Sciatic nerve (tissue), 2 donors: ENCODE measurements at places on chromosomes 3 and 15. TPM values are rescaled to one million over a fixed set of nuclear protein-coding genes. Genes with fewer than 3 reads are reported as not detected.

GRCh38 chr3:47950453-47951169 is 65.6 kb downstream of the MAP4 start:
- DNase-seq = no peak

DNA sequence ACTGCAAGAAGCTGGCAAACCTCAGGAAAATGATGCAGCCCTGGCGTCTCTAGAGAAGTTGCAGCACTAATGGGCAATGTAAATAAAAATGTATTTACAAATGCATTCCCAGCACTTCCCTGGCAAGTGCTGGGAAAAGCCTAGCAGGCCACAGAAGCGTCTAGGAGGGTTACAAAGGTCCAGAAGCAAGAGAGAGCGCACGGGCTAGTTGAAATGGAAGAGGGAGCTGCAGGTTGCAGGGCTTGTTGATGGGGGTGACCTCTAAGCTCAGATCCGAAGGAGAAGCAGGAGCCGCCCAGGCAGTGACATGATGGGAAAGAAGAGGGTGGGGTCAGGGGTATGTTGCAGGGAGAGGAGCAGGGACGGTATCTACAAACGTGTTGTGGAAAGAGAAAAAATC is 2.7 kb upstream of the KNL1 start:
- DNase-seq = no peak

DNA sequence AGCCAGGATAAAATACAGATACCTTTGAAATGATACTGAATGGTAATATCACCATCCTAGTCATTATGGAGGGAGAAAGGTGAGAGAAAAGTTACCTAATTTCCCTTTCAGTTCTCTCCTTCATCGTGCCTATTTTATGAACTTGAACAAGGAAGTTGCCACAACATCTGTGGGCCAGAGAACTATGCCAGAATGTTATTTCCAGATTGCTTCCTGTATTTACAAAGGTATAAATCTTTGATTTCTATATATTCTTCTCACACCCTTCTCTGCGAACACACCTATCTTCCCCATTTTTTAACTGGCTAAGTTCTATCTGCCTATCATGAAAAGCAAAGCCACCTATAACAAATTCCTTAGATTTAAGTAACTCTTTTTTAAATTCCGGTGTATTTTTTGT is 163.6 kb upstream of the GRM7 start:
- no peak for DNase-seq

- no peak for DNase-seq
These were observed 45.1 kb downstream of the TNIK start for GRCh38 chr3:171415070-171415469.

DNA sequence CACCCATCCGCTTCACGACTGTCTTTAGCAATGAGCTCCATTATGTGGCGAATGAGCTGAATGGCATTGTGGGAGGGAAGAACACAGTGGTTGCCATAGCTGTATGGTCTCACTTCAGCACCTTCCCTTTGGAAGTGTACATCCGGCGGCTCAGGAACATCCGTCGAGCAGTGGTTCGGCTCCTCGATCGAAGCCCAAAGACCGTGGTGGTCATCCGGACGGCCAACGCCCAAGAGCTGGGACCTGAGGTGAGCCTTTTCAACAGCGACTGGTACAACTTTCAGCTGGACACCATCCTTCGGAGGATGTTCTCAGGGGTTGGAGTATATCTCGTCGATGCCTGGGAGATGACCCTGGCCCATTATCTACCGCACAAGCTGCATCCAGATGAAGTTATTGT is 27.8 kb upstream of the NFKBIZ start:
- DNase-seq = no peak

GRCh38 chr3:65811892-65812291 is 226.8 kb downstream of the MAGI1 start:
- DNase-seq = no peak

- DNase-seq = no peak
These were observed 128.5 kb upstream of the RBMS3 start for GRCh38 chr3:29152379-29152778.

GRCh38 chr3:120029749-120030148 is 64.5 kb downstream of the GSK3B start:
- no peak for DNase-seq

- no peak for DNase-seq
These were observed 599.4 kb downstream of the UNC13C start for GRCh38 chr15:54577476-54578250.

GRCh38 chr3:186385856-186386602 is 24.0 kb upstream of the DGKG start:
- no peak for DNase-seq

- DNase-seq = peak; percentile 59
These were observed 30.5 kb downstream of the LOXL1 start for GRCh38 chr15:73956743-73957135.

- DNase-seq = no peak
These were observed 333.4 kb downstream of the THSD4 start for GRCh38 chr15:71448688-71449114.

GRCh38 chr3:36165509-36166290 is 214.6 kb upstream of the STAC start:
- no peak for DNase-seq

- peak; percentile 80 for DNase-seq
These were observed 34.3 kb downstream of the ZBTB38 start for GRCh38 chr3:141402476-141403171.

GRCh38 chr3:56860939-56861338 is 59.2 kb upstream of the ARHGEF3 start:
- no peak for DNase-seq

- DNase-seq = no peak
These were observed 327.3 kb downstream of the GBE1 start for GRCh38 chr3:81434161-81434560.

DNA sequence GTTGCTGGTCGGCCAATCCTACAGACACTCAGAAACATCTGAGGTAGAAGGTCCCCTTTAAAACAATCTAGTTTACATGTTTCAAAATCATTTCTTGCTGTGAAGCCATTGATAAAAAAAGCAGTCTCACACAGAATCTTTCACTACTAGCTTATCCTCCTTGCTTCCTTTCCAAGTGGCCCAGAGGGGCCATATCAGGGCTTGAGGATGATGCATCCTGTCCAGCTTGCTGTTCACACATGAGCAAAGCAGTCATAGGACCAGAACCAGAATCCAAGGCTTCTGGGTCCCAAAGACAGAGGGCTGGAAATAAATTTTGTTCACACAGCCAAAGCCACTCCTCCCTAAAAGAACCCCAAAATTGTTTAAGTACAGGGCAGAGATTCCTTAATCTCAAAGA is 9.2 kb upstream of the LYZL4 start:
- DNase-seq = no peak

GRCh38 chr15:78810362-78811123 is 721 bp downstream of the ADAMTS7 start:
- DNase-seq = peak; percentile 80

Gene CNTN4
- 80.0 TPM for total RNA-seq

Gene HACD2
- 27.9 TPM for total RNA-seq

Gene RTP3
- total RNA-seq = not detected

Gene PODXL2
- total RNA-seq = 12.1 TPM

Gene GJD2
- total RNA-seq = not detected

Gene MCTP2
- 32.3 TPM for total RNA-seq

Gene SUSD5
- 1.6 TPM for total RNA-seq
